ENCODE measurements at places on chromosomes 16 and 17. TPM values are rescaled to one million over a fixed set of nuclear protein-coding genes. Genes with fewer than 3 reads are reported as not detected.

ASGR1 gene
- total RNA-seq = 2.8 TPM

- DNase-seq = no peak
Measured at GRCh38 chr17:18190628-18191235, 7.1 kb downstream of the ALKBH5 start.

DNA sequence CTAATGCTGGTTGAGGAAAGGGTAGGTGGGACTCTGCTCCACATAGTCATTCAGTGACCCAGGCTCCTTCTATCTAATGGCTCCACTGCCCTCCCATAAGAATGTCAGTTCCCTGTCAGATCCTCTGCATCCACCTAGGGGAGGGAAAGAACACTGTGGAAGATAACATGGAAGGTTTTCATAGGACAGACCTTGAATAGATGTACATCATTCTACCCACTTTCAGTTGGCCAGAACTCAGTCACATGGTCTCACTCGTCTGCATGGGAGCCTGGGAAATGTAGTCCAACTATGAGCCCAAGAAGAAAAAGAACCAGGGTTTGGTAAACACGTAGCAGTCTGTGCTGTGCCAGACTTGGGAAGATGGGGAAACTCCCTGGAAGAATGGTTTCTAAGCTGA, 27.1 kb upstream of the SCNN1B start:
- DNase-seq = no peak

- DNase-seq = no peak
Measured at GRCh38 chr17:55334881-55335540, 70.3 kb downstream of the HLF start.

PCTP gene
- total RNA-seq = 5.2 TPM

- no peak for DNase-seq
Measured at GRCh38 chr16:13245713-13246377, 344.4 kb downstream of the SHISA9 start.

MMP28 gene
- total RNA-seq = not detected

NUTF2 gene
- 24.4 TPM for total RNA-seq

GRCh38 chr16:1659031-1659430, 19.0 kb upstream of the JPT2 start:
- DNase-seq = no peak

DNA sequence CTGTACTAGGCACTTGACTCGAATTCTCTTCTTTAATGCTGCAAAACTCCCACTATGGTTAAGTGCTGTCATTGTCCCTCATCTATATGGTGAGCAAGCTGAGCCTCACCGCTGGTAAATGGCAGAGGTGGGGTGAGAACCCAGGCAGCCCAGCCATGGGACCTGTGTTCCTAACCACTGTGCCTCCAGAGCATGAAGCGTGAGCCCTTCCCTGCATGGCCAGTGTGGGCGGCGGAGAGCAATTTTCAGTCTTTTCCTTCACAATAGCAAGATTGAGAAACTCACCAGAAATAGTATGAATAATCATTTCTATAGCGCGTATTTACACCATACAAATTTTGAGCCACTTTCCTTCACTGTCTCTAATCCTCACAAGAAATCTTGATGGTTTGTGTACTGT, 9.2 kb downstream of the BFAR start:
- no peak for DNase-seq

CACNG5 gene
- total RNA-seq = not detected

TBC1D3 gene
- total RNA-seq = not detected

DNA sequence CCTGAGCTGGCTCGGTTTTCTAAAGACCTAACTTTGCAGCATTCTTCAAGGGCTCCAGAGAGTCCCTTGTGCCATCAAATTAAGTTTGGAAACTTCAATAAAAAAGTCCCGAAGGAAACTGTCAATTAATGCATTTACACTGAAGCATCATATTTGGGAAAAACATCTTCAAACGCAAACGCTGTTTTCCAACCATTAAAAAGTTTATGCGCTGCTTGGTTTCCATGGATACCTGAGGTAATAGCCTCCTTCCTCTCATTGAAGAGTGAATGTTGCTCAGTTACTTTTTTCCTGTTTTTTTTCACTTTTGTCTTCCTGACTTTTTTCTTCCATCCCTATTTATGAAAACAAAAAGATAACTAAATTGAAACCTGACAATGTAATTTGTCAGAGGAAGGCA, 399.1 kb downstream of the MAF start:
- no peak for DNase-seq

DNA sequence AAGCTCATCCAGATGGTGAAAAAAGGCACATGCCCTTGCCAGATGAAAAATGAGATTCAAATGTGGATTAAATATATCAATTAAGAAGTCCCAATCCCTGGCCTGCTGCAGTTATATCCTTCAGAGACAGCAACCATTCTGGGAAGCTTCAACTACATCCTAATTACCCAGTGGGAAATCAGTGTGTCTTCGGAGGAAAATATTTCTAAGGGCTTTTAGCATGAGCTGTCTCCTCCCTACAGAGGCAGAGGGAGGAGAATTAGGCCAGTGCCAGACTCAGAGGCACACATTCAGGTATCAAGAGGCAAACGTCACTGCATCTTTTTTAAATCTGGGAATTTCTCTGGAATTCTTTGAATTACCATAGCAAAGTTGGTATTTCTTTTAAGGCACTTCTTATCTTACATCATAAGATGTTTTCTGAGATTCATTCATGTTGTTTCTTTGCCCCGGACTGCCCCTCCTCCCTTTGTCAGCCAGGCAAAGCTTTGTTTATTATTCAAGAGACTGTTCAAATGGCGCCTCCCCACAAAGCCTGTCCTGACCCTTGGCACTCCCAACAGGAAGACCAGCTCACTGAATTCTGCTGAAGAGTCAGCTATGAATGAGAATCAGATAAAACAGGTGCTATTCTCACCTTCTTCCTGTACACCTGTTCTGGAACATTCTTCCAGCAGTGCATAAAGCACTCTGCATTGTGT, 38.3 kb upstream of the SMPD3 start:
- no peak for DNase-seq

GRCh38 chr16:75023009-75023408, 24.2 kb downstream of the ZNRF1 start:
- no peak for DNase-seq

DNA sequence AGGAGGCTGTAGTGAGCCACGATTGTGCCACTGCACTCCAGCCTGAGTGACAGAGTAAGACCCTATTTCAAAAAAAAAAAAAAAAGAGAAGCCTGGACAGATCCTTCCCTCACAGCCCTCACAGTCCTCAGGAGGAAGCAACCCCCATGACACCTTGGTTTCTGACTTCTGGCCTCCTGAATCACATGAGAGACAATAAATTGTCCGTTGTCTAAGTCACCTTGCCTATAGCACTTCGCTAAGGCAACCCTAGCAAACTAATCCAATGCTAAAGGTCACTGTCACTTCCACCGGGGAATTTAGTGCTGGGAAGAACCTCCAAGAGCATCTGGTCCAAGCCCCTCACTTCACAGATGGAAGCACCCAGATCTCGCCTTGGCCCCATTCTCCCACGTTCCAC, 18.9 kb upstream of the SLC39A11 start:
- no peak for DNase-seq

DNA sequence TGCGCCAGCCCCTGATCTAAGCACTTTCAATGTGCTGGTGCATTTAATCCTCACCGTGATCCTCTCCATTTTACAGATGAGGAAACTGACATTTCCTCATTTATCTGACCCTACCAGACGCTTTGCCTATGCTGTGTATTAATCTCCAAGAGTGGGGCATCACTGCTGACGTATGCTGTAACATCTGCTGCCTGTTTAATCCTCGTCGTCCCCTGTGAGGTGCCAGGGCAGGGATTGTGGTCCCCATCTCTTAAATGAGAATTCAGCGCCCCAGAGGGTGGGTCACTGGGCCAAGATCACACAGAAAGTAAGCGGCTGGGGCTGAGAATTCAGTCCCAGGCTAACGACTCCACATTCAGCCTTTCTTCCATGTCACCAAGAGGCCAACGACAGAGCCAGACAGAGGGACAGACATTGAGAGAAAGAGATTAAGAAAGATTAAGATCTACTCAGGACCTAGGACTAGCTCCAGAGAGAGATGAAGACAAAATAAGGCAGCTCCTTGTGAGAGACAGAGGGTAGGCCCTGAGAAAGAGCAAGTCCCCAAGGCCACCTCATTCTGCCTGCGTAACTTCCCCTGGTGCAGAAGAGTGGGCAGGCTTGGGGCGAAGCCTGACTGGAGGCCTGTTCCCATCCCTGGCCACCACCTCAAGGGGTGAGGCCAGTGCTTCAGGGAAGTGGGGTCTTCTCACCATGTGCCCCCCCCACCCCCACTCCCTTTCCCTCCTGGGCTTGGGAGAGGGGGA, 13.5 kb downstream of the CACNA1G start:
- no peak for DNase-seq

VAT1L gene
- total RNA-seq = 4.6 TPM

VASN gene
- 130 TPM for total RNA-seq

DNA sequence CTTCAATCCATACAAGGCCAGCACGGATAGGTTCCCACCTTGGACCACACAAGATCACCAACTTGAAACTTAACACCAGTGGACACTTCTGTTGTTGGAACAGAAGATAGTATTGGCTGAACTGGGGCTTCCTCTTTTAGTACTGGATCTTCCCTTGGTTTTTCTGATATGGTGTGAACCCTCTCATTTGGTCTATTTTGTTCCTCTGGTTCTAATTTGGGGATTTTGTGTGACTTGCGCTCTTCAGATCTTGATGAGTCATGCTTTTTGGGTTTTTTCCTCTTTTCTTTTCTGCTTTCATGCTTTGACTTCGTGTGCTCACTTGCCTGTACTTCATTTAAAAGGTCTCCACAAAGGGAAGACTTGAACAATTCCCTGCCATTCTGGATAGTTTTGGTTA, 39.0 kb downstream of the SOST start:
- DNase-seq = no peak

GRCh38 chr17:76987486-76988093, 119.4 kb downstream of the MGAT5B start:
- DNase-seq = no peak

RTN4RL1 gene
- total RNA-seq = 0.90 TPM

GRCh38 chr16:27954191-27954590, 109.3 kb downstream of the GSG1L start:
- no peak for DNase-seq

FBXW10B gene
- total RNA-seq = not detected

- DNase-seq = no peak
Measured at GRCh38 chr16:29643596-29643995, 19.5 kb upstream of the SPN start.

DNA sequence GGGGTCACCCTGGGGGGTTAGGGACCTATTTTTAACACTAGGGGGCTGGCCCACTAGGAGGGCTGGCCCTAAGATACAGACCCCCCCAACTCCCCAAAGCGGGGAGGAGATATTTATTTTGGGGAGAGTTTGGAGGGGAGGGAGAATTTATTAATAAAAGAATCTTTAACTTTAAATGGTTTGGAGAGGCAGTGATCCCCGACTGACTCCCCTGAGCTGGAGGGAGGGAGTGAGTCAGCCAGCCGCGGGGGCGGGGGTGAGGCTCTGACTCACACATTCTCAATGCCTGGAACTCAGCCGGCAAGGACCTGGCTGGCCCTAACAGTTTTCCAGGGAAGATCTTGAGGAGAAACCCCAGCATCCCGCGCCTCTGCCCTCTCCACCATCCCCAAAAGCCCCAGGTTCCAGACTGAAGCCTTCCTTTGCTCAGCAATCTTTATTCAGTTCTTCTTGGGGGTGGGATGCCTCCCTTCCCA, 1.5 kb downstream of the HCFC1R1 start:
- DNase-seq = peak; percentile 96

FBXW10 gene
- not detected for total RNA-seq

TBKBP1 gene
- total RNA-seq = 7.9 TPM

DNA sequence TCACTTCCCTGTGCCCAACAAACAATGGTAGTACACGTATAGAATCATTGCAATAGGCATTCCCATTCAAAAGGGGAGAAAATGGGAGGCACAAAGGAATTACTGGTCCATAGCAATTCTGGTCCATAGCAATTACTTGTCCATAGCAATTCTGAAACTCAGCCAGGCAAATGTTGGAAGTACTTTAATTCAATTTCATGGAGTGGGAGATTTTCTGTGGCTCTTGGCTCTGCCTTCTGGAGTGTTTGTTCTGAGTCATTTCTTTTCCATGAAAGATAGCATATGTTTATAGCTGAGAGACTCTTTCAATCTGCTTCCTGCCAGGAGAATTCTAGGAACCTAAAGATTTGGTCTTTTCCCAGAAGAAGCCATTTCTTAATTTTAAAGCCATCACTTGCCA, 182.8 kb upstream of the ELAC2 start:
- DNase-seq = peak; percentile 25

DNA sequence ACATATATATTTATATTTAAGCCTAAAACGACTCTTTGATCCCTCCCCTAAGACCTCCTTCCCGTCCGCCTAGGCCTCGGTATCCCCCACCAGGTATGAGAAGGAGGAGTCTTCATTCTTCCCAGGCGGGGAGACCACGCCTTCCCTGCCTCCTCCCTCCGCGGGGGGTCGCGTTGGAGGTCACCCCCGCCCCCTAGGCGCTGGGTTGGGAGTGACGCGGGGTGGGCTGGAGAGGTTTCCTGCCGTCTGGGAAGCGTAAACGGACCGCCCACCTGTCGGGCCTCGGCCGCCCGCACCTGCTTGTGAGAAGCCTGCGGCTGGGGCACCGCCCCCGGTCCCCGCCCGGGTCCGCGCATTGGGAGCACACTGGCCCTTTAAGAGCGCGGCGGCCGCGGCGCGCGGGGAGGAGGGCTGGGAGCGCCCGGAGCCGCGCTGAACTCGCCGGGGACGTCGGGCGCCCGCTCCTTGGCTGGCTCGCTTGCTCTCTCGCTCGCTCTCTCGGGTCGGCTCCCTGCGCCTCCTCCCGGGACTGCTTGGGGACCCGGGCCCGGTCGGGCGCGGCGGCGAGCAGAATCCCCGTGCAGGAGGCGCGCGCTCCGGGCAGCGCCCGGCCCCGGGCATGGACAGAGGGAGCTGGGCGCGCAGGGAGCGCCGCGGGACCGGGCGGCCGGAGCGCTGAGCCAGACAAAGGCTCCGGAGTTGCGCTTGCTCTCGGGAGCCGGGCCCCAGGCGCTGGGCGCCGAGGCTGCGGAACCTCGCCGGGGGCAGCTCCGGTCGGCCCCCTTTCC, at the start of gene MMP15:
MMP15 (plus strand) TSS at position 404 of the 788 bp plus-strand sequence. CDS start 597 bp downstream, outside the sequence.
- DNase-seq = peak; percentile 48

DNA sequence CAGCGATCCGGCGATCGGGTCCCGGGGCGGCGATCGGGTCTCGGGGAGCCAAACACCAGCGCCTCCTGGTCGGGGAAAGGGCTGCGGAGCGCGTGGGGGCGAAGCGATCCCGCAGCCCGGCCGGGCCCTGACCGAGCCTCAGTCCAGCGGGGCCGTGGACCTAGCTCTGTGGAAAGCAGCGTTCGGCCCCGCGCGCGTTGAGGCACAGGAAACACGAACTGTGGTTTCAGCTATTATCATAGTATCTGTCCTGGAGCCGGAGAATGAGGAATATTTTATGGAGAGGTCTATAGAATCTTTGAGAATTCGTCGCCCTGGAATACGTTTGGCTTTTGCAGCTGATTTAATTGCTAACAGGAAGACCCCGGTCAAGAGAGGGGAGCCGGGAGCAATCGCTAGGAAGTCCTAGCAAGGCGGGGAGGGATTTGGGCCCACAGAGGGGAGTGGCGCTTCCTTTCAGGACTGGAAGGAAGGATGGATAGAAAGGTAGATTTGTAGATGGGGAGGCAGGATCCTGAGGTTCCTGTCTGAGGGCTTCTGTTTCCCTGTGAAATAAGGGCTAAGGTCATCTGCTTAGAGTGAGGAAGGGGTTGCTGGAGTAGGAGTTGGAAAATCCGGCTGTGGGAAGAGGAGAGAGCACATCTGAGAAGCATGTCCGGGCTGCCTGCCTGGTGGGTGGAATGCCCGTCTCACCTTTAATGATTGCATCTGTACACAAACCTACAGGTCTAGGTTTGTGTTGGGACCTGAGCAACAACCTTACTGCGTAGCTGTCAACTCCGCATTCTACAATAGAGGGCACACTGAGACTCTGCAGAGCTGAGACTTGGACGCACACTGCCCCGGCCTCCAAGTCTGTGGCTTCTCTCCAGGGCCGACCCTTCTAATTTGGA, 770 bp downstream of the CCNF start:
- DNase-seq = peak; percentile 16
